ENCODE measurements at places on chromosomes 7 and 10.

DNA sequence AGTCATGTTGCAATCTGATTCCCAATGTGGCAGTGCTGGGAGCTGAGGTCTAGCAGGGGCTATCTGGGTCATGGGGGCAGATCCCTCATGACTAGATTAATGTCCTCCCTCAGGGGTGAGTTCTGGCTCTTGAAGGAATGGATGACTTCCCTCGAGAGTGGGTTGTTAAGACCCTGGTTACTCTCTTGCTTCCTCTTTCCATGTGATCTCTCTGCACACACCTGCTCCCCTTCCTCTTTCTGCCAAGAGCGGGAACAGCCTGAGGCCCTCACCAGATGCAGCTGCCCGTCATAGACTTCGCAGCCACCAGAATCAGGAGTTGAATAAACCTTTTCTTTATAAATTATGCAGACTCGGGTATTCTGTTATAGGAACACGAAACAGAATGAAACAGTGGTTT lies 37.8 kb downstream of the SFMBT2 start:
- DNase-seq = no peak

DNA sequence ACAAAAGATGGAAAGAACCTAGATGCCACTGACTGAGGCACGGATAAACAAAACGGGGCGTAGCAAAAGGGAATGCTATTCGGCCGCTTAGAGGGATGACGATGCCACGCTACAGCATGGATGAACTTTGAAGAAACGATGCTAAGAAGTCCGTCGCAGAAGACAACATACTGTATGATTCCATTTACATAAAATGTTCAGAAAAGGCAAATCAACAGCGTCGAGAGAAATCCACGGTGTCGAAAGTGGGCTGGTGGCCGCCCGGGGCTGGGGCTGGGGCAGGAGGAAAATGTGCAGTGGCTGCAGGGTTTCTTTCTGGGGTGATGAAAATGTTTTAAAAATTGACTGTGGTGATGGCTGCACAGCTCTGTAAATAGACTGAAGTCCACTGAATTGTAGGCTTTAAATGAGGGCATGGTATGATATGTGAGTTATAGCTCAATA lies 24.1 kb downstream of the GNA12 start:
- no peak for DNase-seq

DNA sequence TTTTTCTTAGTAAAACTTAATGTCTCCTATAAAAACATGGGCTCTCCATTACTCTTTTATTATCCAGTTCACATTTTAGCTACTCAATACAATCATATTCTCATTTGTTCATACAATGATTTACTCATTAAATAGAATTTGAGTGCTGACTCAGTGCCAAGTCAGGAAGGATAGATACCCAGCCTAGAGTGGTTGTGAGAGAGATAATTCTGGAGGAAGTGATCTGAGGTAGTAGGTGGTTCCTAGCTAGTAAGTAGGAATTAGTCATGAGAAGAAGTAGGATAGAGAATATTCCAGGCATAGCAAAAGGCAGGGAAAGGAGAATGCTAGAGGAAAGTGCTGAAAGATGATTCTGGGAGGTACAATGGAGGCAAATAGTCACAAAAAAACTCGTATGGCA lies 133.5 kb upstream of the MBL2 start:
- DNase-seq = no peak

- DNase-seq = no peak
These were observed 554.9 kb downstream of the TCERG1L start for GRCh38 chr10:130756651-130757050.

GRCh38 chr10:22597138-22597537 lies 117.2 kb downstream of the PIP4K2A start:
- peak; percentile 52 for DNase-seq

DNA sequence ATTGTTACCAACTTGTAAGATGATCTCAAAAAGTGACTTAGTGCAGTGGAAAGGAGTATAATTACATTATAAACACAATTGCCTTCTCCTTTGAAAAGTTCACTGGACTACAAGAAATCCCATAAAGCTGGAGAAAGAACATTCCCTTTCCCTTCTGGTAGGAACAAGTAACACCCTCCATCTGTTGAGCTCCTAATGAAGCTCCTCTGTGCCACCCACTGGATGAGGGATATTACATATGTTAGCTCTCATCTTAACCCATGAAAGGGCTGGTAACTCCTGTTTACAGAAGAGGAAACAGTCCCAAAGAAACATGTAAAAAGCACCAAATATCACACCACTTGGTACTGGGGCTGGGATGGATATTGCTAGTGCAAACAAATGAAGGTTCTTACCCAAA lies 8.1 kb downstream of the PGAM1 start:
- no peak for DNase-seq

DNA sequence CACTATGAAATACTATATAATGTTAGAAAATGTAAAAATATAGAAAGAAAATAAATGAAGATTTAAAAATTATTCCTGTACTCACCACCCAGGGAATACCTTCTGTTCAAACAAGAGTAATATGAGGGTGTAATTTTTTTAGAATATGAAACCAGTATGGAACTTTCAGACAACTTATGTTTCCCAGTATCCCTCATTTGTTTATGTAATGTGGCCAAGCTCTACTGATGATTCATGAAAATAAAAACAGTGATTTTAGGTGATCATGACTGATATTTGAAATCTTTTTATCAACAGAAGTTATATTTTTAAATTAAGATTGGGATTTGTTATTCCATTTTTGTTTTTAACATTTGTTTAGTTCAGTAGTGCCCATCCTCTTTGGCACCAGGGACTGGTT lies 18.8 kb downstream of the SLK start:
- DNase-seq = no peak

DNA sequence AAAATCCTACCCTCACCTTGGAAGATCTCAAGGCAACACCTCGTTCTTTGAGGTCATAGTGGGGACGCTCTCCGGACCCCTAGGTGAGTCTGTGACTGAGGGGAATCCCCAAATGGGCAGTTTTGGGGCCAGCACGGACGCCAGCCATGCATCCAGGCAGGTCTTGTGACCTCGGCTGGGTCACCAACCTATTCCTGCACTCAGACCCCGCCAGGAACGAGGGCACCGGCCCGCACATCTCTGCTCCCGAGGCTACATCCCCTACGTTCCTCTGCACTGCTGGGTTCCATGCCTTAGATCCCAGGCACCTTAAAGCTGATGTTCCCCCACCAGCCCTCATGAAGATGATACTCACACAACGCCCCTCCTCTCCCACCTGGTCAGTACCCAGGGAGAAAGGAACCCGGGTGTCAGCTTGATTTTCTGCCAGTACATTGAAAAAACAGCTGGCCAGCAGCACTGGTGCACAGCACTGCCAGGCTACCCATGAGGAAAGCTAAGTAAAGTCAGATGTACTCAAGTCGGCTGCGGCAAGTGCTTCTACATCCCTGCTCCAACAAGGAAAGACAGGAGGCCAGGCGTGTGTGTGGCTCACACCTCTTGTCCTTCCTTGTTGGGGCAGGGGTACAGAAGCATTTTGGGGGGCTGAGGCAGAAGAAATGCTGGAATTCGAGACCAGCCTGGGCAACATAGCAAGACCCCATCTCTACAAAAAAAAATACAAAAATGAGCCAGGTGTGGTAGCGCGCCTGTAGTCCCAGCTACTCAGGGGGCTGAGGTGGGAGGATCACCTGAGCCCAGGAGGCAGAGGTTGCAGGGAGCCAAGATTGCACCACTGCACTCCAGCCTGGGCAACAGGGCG lies 48.1 kb downstream of the DIP2C start:
- DNase-seq = no peak

- peak; percentile 18 for DNase-seq
These were observed 234.4 kb upstream of the IMMP2L start for GRCh38 chr7:111796671-111797070.

GRCh38 chr7:91940171-91940570 lies 491 bp upstream of the AKAP9 start:
- DNase-seq = no peak

DNA sequence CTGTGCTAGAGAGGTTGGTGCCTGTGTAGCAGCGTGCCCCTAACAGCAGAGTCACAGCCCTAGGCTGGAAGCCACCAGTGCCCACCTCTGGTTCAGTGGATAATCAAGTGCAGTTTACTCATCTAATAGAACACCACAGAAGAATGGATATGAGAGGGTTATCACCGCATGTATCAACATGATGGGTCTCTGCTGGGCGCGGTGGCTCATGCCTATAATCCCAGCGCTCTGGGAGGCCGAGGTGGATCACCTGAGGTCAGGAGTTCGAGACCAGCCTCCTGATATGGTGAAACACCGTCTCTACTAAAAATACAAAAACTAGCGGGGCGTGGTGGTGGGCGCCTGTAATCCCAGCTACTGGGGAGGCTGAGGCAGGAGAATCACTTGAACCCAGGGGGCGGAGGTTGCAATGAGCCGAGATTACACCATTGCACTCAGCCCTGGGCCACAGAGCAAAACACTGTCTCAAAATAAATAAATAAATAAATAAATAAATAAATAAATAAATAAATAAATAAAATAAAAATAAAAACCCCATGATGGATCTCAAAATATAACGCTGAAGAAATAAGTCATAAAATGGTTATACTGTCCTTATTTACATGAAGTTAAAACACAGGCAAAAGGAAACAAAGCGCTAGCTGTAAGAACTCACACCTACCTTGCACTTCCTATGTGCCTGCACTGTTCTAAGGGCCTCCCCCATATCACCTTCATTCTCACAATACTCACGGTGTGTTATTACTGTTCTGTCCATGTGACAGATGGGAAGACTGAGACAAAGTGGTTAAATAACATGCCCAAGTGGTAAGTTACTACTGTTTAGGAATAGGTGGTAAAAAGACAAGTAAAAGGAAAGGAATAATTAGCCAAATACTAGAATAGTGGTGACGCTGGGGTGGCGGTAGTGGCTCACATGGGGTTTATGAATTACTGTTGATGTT lies 70.9 kb downstream of the AMZ1 start:
- DNase-seq = no peak

DNA sequence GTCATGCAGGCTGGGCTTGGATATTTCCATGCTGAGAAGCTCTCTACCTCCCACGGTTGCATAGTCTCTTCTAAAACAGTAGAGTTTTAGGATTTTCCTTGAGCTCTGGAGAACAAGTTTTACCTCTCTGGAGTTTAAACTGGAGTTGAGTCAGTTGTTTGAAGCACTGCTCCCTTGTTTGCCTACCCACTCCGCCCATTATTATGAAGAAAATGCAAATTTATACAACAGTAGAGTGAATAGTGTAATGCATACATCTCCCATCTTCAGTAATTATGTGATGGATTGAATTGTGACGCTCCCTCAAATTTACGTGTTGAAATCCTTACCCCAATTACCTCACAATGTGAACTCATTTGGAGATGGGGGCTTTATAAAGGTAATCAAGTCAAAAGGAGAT lies 17.2 kb downstream of the EMX2 start:
- DNase-seq = no peak

- no peak for DNase-seq
These were observed 11.4 kb downstream of the PWWP2B start for GRCh38 chr10:132408367-132408781.

GRCh38 chr7:138154661-138155060 lies 78.4 kb downstream of the AKR1D1 start:
- DNase-seq = no peak

- DNase-seq = peak; percentile 62
These were observed 17.5 kb downstream of the ACTA2 start for GRCh38 chr10:88934900-88935672.

DNA sequence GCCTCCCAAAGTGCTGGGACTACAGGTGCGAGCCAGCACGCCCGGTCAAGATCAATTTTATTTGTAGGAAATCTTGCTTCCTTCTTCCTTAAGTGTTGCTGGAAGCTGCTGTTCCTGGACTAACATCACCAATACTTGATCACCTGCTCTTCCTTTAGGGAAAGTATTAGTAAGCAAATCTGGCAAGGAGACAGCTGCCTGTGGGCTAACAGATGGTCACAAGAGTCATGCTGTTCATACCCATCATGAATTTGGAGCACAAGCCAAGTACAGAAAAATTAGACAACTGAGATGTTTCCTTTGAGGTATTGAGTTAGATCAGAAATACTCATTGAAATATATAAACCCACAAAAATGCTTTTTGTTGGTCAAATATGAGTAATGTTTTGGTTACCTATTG lies 27.9 kb downstream of the BAIAP2L1 start:
- peak; percentile 95 for DNase-seq

GRCh38 chr7:95536656-95537311 lies 51.0 kb downstream of the ASB4 start:
- DNase-seq = no peak

- no peak for DNase-seq
These were observed 115.9 kb upstream of the IFRD1 start for GRCh38 chr7:112334366-112334765.

GRCh38 chr7:1847260-1848001 lies 177.4 kb downstream of the ELFN1 start:
- no peak for DNase-seq

DNA sequence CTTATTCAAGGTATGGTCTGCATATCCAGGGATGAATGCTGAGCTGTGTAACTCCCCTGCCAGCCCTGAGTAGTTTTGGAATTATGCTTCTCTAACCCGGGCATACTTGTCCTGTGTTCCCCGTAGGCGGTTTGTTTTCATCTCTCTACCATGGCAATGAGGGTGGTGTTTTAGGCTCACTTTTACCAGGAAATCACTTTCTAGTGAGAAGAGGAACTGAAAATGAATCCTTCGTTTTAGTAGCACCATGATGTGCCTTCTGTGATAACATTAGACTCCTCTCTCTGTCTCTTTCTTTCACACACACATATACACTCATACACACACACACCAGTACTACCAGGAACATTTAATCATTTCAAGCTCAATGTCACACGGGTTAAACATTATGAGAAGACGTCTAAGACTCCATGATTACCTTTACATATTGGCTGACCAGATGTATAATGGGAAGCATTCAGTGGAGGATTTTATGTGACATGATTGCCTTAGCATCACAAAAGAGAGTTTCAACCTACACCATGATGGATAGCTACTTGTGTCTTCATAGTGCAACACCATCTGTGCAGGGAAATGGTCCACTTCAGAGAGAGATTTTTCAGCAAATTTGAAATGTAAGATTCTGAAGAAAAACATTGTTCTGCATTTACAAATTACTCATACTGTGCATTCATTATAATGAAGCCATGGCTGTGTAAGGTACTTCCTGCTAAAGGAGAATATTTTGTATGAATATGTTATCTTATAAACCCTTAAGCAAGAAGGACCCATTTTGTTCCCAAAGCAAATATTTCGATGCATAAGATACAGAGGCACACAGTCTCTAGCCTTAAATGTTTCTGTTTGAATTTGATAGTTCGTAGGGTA lies 31.0 kb upstream of the PFKP start:
- no peak for DNase-seq

GRCh38 chr10:43809211-43809930 lies 160.7 kb upstream of the ZNF32 start:
- DNase-seq = peak; percentile 97

- DNase-seq = no peak
These were observed 262.3 kb upstream of the KLF14 start for GRCh38 chr7:130996205-130996832.
